ENCODE measurements at places on chromosomes 2 and 18.
A peak's percentile ranks its signal among the peaks of the same experiment; 100 is the strongest.

- DNase-seq, result no peak
Observed at GRCh38 chr18:49747876-49748275, 65.5 kb downstream of the ACAA2 start.

- no peak for DNase-seq
Observed at GRCh38 chr2:21361957-21362486, 238.3 kb downstream of the TDRD15 start.

DNA sequence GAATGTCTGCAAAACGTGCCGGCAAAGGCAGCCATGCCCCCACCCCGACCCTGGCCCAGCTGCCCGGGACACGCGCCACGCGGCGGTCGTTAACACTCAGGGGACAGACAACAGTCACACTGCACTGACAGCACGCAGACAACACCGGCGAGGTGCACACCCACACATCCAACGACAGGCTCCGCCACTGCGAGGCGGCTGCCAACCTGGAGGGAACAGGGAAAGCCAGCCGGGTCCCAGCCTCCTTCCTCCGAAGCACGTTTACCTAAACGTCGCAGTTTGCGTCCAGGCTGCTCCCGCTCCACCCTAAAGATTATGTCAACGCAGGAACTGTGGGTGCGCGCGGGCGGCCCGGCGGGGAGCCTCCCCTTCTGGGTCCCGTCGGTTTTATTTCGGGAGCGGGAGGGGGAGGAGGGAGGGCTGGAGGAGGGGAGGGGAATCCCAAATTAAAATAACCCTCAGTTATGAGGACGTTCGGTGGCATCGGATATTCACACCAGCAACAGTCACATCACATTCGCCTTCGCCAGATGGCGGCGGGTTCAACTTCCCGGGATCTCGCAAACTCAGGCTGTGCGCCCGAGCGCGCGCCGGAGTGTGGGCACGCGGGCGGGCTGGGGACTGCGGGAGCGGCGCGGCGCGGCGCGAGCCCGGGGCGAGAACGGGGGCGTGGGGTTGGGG is 644 bp downstream of the PTGR3 start:
- DNase-seq, result peak; percentile 46

DNA sequence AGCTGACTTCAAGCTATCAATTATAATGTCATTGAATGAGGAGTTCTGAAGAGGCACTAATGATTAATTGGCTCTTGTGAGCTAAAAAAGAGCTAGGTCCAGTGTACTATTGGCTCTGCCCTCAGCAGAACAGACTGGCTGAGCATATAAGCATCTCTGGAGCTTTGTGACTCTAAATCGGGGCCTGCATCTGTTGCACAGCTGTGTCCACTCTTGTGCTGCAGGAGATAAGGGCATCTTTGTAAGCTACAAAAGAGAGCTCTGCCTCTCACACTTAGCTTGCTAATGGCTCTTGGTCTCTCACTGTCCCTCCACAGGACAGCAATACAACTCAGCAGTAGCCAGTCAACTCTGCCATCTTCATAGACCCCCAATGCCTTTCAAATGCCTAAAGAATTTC is 61.5 kb upstream of the L3MBTL4 start:
- DNase-seq, result no peak

- DNase-seq, result no peak
Observed at GRCh38 chr2:234818937-234819336, 132.9 kb upstream of the SH3BP4 start.

DNA sequence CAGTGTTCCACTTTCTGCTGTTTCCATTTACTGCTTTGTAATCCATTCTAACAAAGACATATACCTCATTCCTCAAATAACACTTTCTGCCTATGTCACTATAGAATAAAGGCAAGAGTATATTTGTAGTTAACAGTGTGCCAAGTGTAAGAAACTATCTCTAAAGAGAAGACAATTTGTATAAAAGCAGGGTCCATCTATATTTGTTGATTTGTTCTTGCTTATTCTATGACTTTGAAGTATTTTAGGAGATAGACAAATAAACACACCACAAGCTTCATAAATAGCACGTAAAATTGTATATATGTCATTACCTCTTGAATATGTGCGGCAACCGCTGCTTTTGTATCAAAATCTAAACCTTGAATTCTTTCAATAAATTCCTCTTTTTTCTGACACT is 56.0 kb downstream of the CCDC88A start:
- no peak for DNase-seq

- no peak for DNase-seq
Observed at GRCh38 chr18:62288665-62289008, 36.5 kb upstream of the TNFRSF11A start.

DNA sequence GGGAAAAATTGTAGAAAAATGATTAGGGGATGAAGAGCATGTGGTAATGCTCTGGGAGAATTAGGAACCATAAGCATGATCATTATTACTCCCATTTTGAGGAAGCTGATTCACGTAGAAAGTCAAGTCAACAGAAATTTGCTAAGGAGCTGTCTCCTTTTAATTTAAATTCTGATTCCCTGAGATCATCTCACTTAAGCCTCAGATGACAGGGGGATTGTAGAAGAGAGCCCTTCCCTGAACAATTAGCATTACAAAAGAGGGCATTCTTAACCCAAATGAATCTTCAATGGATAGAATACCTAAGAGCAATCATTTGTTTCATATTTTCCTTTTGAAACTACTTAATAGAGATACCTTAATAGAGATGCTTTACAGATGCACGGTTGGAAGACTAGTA is 267.9 kb downstream of the NYAP2 start:
- DNase-seq, result no peak
